ENCODE measurements at places on chromosomes 13 and 19.

DNA sequence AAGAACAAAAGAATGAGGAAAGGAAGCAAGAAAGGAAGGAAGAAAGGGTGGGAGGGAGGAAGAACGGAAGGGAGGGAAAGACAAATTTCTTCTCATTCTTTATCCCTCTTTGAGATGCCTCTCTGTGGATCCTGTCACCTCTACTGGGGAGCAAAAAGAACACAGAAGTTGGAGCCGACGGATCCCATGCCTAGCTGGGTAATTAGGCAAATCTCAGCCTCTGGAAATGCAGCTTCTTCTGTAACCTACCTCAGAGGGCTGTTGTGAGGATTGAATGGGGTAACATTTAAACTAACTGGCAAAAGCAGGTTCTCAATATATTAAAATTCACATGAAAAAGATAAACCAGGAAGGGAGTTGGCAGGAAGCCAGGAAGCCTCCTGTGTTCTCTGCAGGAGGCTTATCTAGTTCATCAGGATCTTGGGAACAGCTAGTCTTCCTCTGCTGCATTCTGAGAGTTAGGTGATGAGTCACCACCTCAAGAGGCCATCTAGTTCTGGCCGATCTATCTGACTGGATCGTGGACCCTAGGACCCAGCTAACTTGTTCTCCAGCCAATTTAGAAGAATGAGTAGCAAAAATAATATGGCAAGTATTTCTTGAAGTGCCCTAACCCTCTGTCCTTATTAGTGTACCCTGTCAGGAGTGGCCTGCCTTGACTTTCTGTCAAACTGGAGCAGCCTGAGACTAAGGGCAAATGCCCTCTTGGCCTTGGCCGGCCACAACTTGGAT is 15.2 kb upstream of the CPB2 start:
- DNase-seq = no peak

DNA sequence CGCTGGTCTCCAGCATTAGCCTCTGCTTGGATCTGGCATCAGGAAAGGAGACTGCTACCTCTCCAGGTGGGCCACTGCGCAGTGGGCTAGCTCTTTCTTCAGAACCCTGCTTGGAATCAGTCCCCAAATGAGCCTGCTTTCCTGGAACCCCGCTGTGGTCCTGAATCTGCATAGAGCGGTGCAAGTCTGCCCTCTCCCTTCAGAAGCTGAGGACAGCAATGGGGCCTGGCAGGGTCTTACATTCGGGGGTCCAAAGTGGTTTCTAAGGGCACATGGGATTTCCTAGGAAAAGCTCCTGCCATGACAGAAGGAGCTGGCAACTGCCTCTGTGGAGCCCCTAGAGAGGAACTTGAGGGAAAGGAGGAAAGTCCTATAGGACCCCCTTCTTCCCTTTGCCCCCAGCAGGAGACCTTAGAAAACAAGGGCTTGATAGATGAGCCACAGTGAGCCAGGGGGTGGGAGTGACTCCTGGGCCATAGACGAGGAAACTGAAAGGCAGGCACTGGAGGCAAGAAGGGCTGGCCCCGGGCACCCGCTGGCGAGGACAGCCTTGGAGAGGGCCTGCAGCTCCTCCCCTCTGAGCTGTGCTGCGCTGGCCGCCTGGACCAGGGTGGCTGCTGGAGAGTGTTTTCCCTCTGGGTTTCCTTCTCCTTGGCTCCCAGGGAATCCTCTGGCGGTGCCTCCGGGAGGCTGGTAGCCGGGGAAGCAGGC is 1.4 kb upstream of the VSTM2B start:
- DNase-seq = no peak

- no peak for DNase-seq
Measured at GRCh38 chr13:21944610-21945009, 273.7 kb downstream of the FGF9 start.

DNA sequence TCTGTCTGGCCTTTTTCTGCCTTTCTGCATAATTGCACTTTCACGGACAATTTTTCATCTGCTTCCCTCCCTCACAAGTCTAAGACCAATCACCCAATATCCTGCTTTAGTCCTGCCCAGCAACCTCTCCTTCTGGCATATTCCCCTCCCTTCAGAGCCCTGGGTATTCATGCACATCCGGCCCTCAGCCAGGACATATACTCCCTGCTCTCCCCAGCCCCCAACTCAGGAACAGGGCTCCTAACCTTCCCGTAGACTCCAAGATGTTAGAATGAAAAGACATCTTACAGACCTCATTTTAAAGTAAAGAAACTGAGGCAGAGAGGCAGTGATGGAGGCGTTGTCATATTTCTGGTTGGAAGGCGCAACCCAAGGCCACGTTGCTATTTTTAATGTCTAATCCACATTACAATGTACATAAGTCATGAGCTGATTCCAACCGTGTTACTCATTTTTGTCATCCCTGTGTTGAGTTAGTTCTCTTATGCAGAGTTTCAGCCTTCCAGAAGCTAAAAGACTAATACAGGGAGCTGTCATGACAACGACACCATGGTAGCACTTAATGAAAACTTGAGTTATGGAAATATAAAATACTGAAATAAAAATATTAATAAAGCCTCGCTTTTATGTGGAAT is 209.2 kb downstream of the TSHZ3 start:
- DNase-seq = no peak

DNA sequence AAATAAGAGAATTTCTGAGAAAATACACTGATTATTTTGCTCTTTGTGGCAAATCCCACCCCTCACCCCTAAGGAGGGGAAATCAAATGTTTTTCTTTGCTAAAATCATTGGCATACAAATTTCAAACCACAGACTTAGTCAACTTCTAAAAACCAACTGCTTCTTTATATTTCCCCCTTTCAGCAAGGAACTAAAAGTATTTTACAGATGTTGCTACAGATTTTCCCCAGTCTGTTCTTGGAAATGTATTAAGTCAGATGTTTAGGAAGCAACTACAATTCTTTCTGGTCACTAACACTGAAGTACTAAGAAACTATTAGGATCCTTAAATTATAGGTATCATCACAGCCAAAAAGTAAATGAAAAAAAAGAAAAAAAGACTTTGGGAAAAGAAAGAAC is 6.9 kb downstream of the MTMR6 start:
- no peak for DNase-seq

DNA sequence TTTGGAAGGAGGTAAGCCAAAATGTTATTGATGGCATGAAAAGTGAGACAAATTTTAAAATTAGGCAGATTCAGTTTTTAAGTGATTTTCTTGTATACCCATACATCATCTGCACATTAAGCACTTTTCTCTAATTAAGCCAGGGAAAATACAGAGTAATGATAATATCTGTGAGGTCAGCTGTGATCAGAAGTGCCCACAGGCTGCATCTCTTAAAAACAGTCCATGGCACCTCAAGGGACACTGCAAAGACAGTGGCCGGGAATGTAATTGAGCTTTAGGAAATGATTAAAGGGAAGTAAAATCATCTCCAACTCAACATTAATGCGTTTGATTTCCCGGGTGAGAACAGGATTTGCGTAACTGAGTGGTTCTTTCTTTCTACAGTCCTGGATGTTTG is 2.0 kb downstream of the COL4A1 start:
- DNase-seq = no peak

DNA sequence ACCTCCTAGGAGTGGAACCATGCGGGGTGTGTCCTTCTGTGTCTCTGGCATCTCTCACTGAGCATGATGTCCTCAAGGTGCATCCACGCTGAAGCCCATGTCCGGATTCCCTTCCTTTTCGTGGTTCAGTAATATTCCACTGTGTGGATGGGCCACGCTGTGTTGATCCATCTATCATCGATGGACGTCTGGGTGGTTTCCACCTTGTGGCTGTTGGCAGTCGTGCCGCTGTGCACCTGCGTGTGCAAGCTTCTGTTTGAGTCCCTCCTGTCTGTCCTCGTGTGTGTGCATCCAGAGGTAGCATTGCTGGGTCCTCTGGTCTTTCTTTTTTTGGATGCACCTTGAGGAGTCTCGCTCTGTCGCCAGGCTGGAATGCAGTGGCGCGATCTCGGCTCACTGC is 11.2 kb upstream of the GNA15 start:
- DNase-seq = no peak

DNA sequence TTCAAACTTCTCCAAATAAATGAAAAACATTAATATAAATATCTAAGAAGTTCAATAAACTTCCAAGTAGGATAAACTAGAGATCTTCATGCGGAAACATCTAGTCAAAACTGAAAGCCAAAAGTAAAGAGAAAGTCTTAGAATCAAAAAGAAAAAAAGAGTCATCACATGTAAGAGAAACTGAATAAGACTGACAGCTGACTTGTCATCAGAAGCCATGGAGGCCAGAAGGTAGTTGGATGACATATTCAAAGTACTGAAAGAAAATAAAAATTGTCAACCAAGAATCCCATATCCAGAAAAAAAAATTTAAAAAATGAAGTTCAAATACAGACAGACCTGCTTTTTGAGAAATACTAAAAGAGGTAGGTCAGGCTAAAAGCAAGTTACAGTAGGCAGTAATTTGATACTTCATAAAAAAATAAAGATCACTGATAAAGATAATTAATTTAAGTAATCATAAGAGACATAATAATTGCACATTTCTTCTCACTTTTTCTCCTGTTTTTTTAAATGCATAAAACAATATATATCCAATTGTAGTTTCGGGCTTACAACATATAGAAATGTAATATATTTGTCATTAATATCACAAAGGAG is 327.6 kb upstream of the PCDH9 start:
- no peak for DNase-seq

- DNase-seq = no peak
Measured at GRCh38 chr19:4322942-4323665, 15.5 kb downstream of the STAP2 start.

DNA sequence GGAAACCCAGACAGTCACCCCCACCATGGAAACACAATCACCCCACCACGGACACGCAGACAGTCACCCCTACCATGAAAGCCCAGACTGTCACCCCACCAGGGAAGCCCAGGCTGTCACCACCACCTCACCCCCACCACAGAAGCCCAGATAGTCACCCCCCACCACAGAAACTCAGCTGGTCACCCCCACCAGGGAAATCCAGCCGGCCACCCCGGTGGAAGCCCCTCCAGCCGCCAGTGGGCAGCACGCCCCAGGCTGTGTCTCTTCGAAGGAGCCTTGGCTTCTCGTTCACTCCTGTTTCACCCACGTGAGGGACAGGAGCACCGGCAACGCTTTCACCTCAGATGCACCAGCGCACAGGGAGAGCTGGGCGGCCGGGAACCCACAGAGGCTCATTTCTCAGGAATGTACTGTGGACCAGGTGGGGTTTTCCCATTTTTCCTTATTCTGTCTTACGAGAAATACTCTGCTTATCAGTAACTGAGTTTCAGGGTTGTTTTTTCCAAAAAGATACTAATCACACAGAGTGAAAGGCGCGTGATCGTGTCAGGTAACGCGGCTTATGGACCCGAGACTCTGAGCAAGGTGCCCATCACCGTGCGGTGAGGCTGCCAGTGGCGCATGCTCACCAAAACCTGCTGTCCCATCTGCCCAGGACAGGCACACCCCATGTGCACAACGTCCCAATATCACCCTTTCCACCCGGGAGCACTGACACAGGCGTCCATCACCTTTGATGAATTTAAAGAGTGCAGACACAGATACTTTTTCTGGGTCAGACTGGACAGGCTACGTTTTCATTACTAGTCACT is 28.0 kb downstream of the CARS2 start:
- DNase-seq = no peak

DNA sequence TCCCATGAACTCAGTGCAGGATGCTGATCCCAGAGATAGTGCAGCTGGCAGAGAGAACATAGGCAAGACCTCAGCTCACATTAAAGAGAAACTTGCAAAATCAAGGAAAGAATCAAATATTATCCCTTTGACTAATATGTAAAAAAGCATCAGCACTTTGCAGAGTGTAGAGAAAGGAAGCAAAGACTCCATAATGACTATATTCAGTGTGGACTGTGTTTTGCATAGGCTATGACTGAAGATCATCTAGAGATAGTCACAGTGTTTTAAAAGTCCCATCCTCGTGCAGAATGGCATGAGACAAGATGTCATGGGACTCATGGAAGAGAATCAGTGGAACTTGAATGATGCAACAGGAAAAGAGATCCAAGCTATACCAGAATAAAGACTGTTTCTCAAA is 84.0 kb downstream of the RAP2A start:
- no peak for DNase-seq

DNA sequence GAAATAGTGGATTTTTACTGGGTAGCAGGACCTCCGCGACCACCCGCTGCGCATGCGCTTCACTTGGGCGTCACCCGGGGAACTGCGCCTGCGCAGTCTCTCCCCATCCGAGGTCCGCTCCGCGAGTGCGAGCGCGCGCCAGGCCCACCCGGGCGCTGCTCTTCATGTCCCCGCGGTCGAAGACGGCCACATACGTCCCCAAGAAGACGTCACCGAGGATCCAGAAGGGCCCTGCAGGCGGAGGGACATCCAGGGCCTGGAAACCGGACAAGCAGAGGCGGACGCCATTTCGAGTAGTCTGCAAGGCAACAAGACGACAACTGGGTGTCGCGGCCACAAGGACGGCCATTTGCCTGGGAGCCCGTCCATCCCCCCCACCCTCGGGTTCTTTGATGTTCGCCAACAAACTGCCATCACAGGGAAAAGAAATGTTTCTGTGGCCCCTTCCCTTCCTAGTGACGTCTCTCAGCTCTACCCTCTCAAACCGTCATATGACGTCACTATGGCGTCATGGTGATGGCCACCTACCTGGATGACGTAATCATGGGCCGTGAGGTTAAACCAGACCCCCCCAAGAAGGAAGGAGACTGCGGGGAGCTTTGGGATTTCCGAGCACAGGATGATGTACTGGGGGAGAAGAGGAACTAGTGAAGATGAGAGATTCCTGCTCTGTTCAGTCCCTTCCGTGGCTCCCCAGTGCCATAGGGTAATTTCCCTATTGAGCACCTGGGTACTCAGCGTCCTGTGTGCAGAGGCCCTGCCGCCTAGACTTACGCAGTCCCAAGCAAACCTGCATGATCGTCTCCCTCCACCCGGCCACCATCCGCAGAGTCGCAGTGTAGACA is 6.7 kb downstream of the NAPSA start:
- DNase-seq = no peak

- no peak for DNase-seq
Measured at GRCh38 chr19:17953316-17953801, 13.5 kb upstream of the KCNN1 start.

- DNase-seq = no peak
Measured at GRCh38 chr13:41156620-41157019, 24.0 kb upstream of the KBTBD6 start.

GRCh38 chr19:37342753-37343152 is 28.1 kb upstream of the ZNF527 start:
- no peak for DNase-seq

DNA sequence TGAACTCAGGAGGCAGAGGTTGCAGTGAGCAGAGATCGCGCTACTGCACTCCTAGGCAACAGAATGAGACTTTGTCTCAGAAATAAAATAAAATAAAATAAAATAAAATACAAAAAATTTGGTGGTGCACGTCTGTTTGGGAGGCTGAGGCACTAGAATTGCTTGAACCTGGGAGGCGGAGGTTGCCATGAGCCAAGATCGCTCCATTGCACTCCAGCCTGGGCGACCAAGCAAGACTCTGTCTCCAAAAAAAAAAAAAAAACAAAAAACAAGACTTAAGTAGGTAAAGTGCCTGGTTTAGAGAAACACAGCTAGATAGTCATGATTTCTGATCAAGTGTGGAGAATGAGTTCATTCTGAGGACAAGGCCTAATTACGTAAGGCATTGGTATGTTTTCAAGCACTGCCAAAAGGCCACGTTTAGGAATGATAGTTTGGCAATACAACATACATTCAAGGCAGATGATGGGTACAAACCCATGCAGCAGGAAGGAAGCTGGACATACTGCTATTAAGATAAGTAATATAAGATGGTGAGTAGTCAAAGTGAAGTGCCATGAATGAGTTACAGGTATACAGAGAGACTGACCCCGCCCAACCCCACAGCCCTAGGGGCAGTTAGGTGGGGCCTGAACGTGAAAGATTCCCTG is 4.8 kb upstream of the UCHL3 start:
- no peak for DNase-seq

GRCh38 chr19:4896372-4896771 is 6.3 kb downstream of the ARRDC5 start:
- no peak for DNase-seq

Data from H1 (cell line).